ENCODE measurements at places on chromosomes 6 and 20.

DNA sequence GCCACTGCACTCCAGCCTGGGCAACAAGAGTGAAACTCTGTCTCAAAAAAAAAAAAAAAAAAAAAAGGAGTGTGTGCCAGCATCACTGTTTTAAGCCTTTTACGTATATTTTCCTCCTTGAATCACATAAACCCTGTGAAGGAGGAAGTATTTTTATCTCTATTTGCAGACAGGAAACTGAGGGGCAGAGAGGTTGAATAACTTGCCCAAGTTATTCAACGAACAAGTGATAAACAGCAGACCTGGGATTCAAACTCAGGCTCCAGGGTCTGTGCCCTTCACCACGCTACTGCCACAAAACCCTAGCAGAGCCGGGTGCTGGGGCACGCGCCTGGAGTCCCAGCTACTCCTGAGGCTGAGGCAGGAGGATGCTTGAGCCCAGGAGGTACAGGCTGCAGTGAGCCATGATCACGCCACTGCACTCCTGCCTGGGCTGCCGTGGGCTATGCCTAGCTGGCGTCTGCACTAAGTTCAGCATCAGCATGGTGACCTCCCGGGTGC, 9.4 kb upstream of the AVP start:
- DNase-seq = no peak

- DNase-seq = no peak
Measured at GRCh38 chr6:79066828-79067227, 11.2 kb downstream of the PHIP start.

DNA sequence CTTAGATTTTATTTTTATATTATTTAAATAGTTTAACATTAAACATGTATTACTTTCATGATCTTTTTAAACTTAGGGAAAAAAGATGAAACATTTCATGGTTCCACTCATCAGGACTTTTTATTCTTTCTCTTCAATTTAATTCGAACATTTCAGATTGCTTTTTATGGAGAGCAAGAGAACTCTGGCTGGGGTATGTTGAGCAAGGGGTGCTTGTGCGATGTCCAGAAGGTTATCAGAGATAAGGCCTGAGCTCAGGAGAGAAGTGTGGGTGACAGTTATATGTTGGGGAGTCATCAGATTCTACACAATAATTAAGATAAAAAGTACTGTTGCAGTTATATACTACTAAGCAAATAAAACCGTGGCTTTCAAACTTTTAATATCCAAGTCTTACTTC, 37.5 kb downstream of the FKBP5 start:
- no peak for DNase-seq

DNA sequence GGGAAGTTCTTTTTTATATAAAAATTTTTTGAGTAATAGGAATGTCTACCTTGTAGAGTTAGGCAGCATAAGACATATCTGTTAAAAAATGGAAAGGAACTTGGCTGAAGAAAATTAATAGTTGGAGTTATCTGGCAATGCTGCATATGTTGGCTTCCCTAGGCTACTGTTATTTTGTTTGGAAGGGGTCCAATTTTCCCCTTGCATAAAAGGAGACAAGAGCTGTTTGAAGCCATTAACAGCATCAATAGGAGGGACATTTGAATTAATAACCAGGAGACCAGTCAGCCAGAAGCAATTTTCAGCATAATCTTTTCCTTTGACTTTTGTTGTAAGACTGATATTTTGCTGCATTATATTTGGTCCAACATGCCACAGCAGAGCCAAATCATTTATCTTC, 80.9 kb upstream of the TAB2 start:
- no peak for DNase-seq

- DNase-seq = no peak
Measured at GRCh38 chr20:5652626-5653553, 97.3 kb upstream of the SHLD1 start.

GRCh38 chr20:19110285-19110684, 102.2 kb upstream of the SLC24A3 start:
- no peak for DNase-seq

DNA sequence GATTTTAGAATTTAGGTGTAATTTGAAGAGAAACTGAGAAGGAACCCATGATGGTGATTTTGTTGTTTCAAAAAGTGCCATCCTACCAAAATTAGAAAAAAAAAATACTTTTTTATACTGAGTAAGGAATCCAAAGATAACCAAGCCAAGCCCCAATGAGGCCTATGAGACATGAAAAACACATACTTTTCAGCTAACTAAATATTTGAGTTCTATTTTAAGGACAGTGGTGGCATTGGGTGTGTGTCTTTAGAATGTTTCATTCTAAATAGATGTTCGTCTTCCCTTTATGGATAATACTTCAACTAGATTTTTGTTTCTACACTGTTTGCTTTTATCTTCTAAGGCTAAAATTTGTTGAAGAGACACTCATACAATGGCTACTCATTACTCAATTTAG, 9.6 kb downstream of the CD24 start:
- DNase-seq = no peak

- DNase-seq = no peak
Measured at GRCh38 chr6:105227295-105227767, 47.5 kb upstream of the POPDC3 start.

DNA sequence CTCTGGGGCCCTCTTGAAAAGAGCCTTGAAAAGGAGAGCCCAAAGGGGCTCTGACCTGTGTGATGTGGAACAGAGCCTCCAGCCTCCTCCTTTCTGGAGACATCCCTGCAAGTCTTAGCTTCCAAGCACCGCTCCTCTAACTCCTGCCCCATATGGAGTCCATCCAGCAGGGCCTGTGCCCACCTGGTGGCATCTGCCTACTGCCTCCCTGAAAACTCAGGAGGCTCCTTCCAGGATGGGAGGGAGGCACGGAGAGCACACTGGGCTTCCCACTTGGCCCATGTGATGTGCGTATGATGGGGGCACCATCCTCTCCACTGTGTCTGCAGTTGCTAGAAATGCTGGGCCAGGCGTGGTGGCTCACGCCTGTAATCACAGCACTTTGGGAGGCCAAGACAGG, 98.1 kb downstream of the SYNDIG1 start:
- DNase-seq = no peak

GRCh38 chr6:44059359-44060346, 67.6 kb downstream of the MRPL14 start:
- no peak for DNase-seq

- no peak for DNase-seq
Measured at GRCh38 chr20:51535075-51535386, 7.5 kb downstream of the NFATC2 start.

GRCh38 chr6:71394926-71395325, 106.3 kb downstream of the OGFRL1 start:
- DNase-seq = no peak

DNA sequence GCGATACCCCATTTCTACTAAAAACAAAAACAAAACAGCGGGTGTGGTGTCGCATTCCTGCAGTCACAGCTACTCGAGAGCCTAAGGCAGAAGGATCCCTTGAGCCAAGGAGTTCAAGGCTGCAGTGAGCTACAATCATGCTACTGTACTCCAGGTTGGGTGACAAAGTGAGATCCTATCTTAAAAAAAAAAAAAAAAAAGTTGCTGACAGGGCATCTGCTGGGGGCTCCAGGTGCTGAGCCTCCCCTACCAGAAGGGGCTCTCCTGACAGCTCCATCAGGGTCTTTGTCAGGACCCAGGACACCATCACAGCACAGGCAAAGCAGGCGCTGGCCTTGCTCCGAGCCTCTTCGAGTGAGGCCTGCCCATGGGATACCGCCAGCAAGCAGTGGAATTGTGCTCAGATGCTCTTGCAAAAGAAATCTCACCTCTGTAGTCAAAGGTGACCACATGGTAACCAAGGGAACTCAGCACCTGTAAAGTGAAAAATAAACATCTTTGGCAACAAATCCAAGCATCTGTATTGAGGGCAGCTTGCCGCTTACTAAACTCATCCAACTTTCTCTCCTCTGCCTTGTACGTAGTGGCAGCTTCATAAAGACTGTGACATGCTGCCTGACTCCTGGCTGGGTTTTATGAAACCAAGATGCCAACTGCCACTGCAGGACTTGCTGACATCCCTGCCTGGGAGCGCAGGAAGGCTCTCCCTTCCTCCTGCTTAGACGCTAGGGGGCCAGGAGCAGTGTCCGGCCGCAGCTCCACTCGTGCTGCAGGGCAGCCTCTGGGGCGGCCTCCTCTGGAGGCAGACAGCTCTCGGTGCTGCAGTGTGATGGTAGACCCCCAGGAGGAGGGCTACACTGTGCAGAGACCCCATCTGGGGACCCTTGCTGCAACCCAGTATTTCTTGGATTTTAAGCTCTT, 66.9 kb downstream of the PYGB start:
- DNase-seq = no peak

DNA sequence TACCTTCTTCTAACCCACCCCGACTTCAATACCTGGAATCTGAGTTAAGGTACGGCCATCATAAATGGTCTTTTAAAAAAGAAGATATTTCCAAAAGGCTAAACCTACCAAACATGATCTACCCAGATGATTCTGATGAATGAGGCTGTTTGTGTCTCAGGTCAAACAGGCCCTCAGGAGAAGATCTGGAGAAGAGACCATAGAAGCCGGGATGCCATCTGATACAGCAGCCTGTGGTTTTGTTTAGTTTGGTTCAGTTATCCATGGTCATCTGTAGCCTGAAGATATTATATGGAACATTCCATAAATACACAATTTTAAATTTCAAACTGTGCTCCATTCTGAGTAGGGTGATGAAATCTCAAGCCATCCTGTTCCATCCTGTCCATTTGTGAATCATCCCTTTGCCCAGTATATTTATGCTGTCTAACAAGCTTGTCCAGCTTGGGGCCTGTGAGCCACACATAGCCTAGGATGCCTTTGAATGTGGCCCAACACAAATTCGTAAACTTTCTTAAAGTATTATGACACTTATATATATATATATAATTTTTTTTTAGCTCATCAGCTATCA, 4.0 kb upstream of the CAP2 start:
- no peak for DNase-seq

DNA sequence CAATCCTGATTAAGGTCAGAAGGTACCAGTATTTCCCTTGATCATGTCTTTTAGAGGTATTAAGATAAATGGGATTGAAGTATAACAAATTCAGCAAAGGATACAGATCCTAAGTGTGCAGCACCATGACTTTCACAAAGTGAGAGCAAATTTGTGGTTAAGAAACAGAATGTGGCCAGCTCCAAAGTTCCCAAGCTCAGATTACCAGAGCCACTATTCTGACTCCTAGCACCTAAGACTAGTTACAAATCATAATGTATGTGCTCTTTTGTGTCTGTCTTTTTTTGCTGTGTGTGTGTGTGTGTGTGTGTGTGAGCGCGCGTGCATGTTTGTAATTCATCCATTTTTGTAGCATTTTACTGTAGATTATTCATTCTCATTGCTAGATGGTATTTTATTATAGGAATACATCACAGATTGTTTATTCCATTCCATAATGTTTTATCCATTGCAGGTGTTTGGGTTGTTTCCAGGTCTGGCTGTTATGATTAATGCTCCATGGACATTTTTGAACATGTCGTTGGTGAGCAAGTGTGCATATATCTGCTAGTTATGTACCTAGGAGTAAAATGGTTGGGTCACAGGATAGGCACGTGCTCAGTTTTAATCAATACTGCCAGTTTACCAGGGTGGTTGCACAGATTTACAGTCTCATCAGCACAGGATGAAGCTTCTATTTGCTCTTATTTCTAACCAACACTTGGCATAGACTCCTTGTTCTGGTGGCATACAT, 314.0 kb upstream of the JAG1 start:
- DNase-seq = no peak

DNA sequence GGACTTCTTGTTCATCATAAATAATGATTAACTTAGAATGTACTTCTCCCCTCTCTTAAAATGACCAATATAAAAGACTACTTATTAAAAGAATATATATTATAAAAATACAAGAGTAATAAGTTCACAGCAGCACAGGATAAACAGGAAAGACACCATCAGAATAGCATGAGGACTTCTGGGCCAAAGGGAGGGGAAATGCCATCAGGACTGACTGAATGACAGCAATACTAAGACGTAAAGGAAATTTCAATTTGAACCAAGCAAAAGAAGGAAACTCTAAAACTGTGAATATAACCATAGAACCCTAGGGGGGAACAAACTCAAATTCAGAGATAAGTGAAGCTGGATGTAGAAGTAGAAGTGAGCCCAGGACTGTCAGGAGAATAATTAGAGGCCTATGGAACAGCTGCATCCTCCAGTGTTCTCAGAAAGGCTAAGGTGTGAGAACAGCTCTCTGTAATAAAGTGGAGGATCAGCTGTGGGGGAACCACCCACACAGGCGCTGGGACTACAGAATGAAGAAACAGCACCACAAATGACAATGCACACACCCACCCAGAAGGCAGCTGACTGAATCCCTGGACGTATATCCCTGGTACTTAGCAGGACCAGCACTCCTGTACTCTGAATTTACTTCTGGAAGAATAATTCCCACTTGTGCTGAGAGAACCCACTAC, 37.8 kb downstream of the ZHX3 start:
- DNase-seq = no peak

DNA sequence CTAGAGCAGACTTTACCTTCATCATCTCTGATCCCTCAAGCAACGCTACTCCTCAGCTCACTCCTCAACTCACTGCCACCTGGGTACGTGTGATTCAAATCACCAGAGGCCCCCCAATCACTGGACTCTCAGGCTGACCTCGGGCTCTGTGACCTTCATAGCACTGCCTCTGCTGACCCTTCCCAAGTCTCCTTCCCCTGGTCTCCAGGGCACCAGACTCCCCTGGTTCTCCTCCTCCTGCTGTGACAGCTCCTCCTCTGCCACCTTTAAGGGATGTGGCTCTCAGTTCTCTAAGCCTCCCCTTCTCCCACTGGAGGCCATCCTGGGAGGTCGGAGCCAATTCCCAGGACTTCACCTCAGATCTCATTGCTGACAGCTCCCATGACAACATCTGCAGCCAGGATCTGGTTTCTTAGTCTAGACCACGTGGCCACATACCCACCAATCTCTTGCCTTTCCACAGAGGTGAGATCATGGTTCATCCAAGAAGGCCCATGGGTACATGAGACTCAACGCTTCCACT, 90.4 kb downstream of the NFATC2 start:
- DNase-seq = no peak

GRCh38 chr20:50610212-50610718, 81.1 kb downstream of the RIPOR3 start:
- no peak for DNase-seq

DNA sequence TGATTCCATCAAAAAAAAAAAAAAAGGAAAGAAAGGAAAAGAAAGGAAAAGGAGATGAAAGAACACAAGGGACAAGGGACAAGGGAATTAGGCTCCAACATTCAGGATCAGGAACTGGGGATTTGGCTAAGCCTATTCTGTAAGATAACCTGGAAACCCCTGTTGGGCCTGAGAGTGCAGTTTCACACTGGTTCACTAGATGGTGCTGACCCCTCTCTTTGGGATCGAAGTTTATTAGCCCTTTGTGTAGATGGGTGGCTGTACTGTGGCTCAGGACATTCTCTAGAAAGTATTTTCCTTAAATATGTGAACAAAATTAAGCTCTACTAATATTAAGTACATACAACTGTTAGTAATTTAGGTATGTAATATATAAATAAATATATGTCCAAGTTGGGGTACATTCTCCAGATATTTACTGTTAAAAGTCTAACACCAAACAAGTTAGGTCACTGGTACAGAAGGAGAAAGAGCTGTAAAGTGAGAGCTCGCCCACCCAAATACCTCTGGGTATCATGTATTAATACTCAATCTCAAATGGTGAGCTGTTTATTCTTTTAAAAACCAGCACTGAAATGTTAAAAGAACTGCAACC, 6.3 kb downstream of the OR2A4 start:
- peak; percentile 39 for DNase-seq
